ENCODE measurements at places on chromosomes 6 and 20. TPM values are rescaled to one million over a fixed set of nuclear protein-coding genes. Genes with fewer than 3 reads are reported as not detected.

The TAAR8 gene
- not detected for total RNA-seq

The CALHM6 gene
- 1.8 TPM for total RNA-seq

The CST4 gene
- not detected for total RNA-seq

The VWA7 gene
- total RNA-seq = 0.67 TPM

The FOXS1 gene
- total RNA-seq = not detected

The GUCA1A gene
- 1.8 TPM for total RNA-seq

The PMEPA1 gene
- total RNA-seq = 0.34 TPM

The LINC00237 gene
- total RNA-seq = not detected

The SSTR4 gene
- not detected for total RNA-seq

The KCNK5 gene
- total RNA-seq = 0.15 TPM

The MEP1A gene
- total RNA-seq = not detected

The OR2B2 gene
- not detected for total RNA-seq

The UBD gene
- total RNA-seq = not detected

The STK35 gene
- total RNA-seq = 11.3 TPM

The HLA-B gene
- total RNA-seq = 39.8 TPM

The VIP gene
- not detected for total RNA-seq

The SLC22A16 gene
- 0.17 TPM for total RNA-seq

The ETV7 gene
- 0.30 TPM for total RNA-seq

The PHACTR1 gene
- 2.5 TPM for total RNA-seq

The FAM209B gene
- total RNA-seq = not detected

The CBFA2T2 gene
- 1.7 TPM for total RNA-seq

The LSM14B gene
- 27.6 TPM for total RNA-seq

The POLR1C gene
- 24.2 TPM for total RNA-seq

The PDE7B gene
- total RNA-seq = 5.6 TPM

The SLC35D3 gene
- not detected for total RNA-seq

The CDH26 gene
- not detected for total RNA-seq

The SOX4 gene
- 5.1 TPM for total RNA-seq

The WFDC8 gene
- total RNA-seq = not detected

The BCAS4 gene
- 23.7 TPM for total RNA-seq

The MCCD1 gene
- total RNA-seq = not detected

The SLC35F1 gene
- total RNA-seq = 0.15 TPM

The CD83 gene
- total RNA-seq = 4.5 TPM

The GNL1 gene
- 28.7 TPM for total RNA-seq

The POM121L2 gene
- total RNA-seq = not detected

The COL12A1 gene
- total RNA-seq = 152 TPM

The EYA2 gene
- 1.0 TPM for total RNA-seq

The ID4 gene
- 0.89 TPM for total RNA-seq

The SEL1L2 gene
- total RNA-seq = not detected

The HLA-DQB1 gene
- not detected for total RNA-seq

The PRDM13 gene
- not detected for total RNA-seq

The DYNLT2 gene
- total RNA-seq = 1.0 TPM

The GJA10 gene
- not detected for total RNA-seq

The HLA-DMB gene
- total RNA-seq = not detected

The SYNDIG1 gene
- not detected for total RNA-seq

The COMMD7 gene
- total RNA-seq = 31.4 TPM

The SPEF1 gene
- total RNA-seq = 0.15 TPM

The ADGRG6 gene
- 7.9 TPM for total RNA-seq
